NCI-H774 (cell line): ENCODE measurements at places on chromosomes 3 and 15.

- DNase-seq: peak; percentile 67
These were observed 177.9 kb downstream of the TLE3 start for GRCh38 chr15:69919816-69920215.

DNA sequence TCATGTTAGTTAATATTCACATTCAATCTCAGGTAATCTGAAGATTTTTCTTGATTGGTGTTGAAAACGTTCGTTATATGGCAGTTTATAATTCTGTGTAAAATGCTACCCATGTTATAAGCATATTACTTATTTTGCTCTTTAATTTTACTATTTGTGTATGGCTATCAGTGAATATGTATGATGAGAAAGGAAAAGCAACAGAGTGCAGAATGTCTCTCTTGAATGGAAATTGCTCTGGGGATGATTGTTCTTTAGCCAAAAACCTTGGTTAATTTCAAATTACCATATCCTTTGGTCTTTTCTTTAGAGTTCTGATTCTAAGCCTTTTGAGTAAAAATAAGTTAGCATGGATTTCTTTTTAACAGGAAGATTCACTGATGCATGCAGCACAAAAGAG lies 2.5 kb downstream of the SERPINI1 start:
- DNase-seq: no peak

DNA sequence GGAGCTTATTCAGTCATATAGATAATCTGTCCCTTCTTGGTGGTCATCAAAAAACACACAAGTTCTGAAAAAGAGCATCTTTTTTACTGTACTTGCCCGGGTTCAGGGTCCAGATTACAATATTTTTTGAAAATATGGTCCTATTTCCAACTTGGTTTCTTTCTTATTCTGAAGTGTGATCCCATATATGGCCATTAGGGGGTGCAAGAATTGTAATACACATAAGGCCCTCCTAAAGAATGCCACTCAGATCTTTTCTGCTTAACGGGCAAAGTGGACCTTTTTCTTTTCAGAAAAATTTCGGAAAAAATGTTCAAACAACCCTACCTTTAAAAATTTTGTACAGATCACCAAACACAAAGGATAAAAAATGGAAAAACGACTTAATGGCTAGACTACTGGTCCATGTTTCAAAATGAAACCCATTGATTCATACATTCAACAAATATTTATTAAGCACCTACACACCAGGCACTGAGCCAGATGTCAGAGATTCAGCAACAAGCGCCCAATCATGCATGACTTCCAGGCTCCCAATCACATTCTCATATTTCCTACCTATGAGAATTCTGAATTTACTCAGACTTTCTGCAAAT lies 102.0 kb upstream of the MYRIP start:
- no peak for DNase-seq

DNA sequence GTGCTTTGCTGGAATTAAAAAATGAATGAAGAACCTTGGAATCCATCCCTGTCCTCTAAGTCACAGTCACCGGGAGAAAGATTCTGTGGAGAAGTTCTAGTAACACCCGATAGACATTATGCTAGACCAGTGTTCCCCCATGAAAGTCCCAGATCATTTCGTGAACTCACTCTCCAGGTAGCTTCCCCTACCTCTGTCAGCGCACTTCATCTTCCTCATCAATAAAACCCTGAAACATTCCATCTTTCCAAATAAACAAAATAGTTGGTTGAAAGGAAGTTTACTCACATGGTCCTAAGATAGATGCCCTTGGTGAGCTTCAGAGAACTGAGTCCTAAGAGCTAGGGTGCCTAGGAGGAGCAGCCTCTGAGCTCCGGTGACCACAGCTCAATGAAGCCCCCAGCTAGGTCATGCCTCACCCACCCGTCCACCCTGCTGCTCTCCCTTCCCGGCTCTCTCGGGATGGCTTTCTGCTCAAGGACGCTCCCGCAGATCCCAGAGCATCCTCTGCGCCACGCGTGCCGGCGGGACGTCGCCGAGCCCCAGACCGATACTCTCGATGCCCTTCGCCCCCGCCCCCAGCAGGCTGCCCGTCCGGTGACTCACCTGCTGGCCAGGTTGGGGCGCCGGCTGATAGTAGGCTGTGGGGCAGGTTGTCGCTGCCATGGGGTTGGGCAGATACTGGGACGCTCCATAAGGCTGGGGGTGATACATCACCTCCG lies 776 bp downstream of the VGLL3 start:
- DNase-seq: no peak

GRCh38 chr3:99472385-99472784 lies 166.0 kb upstream of the COL8A1 start:
- DNase-seq: no peak

DNA sequence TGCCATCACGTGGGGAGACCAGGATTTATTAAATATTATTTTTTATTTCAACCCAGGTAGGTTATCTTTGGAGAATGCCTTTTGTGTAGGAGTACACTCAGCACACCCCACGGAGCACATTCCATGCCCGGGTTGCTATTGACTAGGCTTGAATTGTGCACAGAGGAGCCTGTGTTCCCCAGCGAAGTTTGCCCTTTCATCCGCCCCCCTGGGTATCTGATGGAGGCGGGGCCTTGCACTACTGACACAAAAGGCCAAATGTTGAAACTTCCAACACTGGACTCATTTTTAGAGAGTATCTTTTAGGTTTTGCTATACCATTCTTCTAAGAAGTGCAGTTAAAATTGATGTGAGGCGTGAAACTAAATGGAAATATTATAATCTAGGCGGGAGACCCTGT lies 39.3 kb upstream of the PPP4R2 start:
- DNase-seq: no peak

DNA sequence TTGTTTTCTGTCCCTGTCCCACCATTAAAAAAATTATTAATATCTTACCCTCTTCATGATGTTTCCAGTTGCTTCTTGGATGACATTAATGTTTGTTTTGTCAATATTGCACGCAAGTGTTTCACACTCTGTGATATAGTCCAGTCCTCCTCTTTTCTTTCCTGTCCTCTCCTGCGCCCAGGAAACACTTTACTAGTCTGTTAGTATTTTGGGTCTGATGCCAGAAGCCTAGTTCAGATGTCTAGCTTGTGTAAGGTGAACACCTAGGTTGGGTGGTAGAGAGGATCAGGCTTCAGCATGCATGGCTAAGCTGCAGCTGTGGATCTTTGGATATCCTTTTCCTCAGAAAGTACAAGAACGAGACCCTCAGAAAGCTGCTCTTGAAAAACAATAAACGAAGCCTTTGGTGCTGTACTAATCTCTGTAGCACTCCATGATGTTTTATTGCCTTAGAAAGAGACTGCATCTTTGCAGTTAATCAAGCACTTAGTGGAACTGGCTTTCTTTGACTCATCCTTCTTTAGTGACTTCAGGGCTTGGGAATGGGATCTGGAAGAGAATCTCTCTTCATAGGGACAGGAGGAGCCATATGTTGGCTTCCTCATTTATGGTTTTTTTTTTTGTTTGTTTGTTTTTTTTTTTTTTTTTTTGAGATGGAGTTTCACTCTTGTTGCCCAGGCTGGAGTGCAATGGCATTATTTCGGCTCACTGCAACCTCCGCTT lies 253.4 kb downstream of the LPP start:
- no peak for DNase-seq

DNA sequence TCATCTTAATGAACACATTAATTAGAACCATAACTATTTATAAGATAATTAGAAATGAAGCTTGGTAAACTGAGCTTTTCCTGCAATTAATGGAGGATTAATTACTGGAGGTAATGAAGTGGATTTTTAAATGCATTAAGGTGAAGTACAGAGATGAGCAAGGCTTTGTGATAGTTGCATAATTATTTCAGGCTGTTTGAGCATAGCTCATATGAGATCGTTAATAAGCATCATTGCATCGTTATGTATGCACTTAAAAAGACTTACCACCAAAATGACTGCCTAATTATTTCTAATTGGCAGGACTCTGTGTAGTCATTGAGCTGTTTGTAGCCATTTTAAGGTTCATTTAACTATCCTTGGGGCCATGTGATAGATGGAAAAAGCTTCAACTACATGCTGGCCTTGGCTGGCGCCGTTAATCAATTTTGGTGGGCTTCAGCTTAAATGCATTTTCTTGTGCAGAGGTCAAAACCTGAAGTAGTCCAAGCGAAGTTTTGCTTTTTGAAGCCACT lies 55.3 kb downstream of the RSRC1 start:
- no peak for DNase-seq

DNA sequence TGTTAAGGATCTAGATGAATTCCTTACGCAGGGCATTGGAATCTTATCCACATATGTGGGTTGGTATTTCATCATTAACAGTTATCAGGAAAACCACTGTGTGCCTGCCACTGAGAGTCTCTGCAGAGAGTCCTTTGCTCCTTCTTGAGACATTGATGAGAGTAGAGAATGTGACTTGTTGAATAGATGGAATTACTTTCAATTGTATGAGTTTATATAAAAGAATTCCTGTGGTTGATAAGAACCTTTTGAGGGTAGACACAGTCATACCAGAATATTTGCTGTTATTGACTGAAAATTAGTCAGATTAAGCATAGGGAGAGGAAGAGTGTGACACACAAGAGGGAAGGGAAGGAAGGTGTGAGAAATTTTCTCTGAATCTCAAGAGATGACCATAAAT lies 30.8 kb downstream of the ARHGEF26 start:
- no peak for DNase-seq

GRCh38 chr3:12296511-12296910 lies 7.6 kb downstream of the PPARG start:
- no peak for DNase-seq

DNA sequence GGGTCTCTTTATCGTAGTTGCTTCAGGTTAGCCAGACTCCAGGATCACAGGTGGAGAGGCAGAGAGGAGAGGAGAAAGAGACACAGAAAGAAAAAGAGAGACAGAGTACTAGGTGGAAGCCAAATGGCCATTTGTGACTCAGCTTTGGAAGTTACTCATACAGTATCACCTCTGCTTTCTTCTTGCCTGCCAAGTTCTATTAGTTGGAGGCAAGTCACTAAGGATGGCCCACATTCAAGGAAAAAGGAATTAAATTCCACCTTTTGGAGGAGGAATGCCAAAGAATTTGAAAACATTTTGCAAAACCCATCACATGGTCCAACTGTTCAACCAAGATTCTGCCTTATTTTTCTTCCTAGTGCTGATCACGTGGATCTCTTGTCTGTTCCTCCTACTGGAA lies 291.1 kb downstream of the CHL1 start:
- DNase-seq: no peak

GRCh38 chr3:16928386-16929132 lies 43.8 kb downstream of the PLCL2 start:
- no peak for DNase-seq

- DNase-seq: no peak
These were observed 95.1 kb downstream of the ROBO1 start for GRCh38 chr3:79672731-79673130.

DNA sequence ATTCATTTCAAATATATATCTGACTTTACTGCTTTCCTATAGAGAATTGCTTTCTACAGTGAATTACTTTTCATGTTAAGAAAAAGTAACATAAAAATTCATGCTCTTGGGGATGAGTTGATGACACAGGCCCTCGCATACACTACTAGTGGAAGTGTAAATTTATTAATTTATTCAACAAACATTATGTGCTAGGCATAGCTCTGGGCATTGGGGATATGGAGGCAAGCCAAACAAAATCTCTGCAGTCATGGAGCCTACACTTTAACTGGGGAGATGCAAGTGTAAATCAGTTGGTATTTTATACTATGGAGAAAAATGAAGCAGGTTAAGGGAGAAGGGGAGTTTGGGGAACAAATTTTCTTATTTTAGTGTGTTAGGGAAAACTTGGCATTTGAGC lies 340.7 kb downstream of the RAP2B start:
- DNase-seq: no peak
